ENCODE measurements at places on chromosomes 16 and 17.
A peak's percentile ranks its signal among the peaks of the same experiment; 100 is the strongest.

DNA sequence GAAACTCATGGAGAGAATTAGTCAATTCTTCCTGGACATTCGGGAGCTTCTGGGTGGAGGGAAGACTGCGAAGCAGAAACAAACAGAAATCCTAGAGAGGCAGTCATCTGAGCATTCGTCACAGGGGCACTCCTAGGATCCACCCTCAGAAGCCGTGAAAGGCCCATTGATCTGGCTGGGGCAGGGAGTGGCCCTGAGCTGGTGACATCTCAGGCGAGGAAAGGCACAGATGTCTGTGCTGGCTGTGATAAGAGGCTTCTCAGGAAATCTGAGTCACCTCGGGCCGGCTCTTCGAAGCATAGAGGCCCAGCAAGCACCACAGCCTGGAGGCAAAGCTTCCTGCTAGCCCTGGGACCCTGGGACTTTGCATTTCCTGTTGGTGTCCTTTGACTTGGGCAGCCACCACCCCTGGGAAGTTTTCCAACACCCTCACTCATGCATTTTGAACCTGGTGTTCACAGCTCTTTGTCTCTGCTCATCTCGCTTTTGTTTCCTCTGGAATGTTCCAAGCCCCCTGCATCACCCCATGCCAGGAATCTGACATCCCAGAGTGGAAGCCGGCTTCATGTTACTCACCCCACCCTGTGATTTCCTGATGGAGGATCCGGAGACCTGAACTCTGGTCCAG is 23.3 kb upstream of the CDRT4 start:
- DNase-seq, result no peak

DNA sequence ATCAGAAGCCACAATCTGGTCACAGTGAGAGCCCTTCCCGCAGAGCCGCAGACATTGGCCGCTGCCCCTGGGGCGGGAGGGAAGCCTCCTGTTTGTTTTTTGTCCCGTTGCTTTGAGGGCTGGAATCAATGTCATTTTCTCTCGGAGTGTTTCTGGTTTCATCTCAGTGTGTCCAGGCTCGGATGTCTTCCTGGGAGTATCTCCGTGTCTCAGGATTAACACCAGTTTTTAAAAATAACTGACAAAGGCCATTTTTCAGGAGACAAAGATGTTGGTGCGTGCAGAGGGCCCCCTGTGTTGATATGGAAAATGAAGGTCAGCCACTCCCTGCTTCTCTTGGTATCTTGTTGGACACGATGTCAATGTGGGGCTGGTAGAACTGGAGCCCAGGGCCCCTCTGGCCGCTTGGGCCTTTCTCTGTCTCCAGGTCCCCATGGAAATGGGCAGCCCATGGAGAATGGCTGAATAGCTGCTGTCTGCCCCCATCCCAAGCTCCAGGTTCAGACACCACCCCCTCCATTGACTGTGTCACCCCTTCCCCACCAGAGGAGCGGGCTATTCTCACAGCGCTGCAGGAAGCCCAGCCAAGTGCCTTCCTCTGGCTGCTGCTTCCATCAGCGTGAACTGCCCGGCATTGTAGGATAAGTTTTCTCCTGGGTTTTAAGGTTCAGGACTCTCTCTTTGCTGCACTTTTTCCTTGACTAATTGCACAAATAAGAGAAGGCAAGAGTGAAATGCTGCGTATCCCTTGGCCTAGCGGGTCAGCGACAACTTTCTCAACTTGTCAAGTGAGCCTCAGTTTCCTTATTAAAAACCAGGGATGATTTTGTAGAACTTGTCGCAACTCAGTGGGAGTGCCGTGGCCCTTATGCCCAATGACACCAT is 72.2 kb upstream of the METTL9 start:
- DNase-seq, result no peak

DNA sequence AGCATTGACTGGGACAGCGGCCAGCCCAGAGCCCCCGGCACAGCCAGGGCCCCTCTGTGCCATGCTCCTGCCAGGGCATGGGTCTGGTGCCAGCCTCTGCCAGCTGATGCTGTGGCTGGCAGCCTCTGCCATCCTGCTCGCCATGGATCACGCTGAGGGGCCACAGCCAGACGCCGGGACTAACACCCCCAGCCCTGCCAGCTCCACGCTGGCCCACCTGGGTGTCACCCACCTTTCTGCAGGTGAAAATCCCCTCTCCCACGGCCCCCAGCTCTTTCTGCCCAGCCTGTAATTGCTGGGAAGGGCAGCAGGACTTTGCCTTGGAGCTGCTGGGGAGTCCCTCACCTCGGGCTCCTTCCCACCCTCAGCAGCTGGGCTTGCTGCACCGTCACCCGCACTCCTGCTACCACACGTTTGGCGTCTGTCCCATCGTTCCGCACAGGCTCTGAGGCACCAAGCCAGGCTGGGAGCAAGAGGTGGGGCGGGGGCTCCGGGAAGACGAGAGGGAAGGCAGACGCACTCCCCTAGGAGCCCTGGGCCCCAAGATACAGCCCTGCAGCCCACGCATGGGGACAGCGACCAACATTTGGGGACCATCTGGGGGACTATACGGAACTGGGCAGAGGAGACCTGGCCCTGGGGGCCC is 42.0 kb upstream of the ACSF3 start:
- no peak for DNase-seq

GRCh38 chr16:19884611-19885450 is at the start of gene GPRC5B:
TSS of gene GPRC5B (minus strand) at chr16:19884848. CDS start at chr16:19872845, 12,003 bp downstream.
- DNase-seq, result no peak

GRCh38 chr16:15682105-15682570 is 32.1 kb downstream of the NDE1 start:
- peak; percentile 10 for DNase-seq

DNA sequence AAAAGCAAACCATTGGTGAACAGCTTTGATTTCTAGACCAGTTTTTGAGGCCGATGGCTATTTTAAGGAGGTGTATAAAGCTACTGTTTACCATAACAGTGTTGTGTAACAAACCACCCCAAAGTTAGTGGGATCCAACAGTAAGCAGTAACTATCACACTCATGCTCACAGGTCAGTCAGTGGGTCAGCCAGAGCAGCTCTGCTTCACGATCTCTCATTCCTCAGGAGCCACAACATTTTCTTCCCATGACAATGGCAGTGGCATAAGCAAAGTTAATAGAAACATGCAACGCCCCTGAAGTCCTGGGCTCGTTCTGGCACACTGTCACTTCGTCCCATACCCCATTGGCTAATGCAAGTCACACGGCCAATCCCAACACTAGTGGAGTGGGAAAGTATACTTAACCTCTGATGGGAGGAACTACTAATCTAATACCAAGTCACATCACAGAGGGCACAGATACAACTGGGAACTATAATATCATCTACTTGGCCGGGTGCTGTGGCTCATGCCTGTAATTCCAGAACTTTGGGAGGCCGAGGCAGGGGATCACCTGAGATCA is 28.0 kb upstream of the B4GALNT2 start:
- no peak for DNase-seq

GRCh38 chr16:87044032-87044382 is 273.2 kb downstream of the C16orf95 start:
- no peak for DNase-seq

DNA sequence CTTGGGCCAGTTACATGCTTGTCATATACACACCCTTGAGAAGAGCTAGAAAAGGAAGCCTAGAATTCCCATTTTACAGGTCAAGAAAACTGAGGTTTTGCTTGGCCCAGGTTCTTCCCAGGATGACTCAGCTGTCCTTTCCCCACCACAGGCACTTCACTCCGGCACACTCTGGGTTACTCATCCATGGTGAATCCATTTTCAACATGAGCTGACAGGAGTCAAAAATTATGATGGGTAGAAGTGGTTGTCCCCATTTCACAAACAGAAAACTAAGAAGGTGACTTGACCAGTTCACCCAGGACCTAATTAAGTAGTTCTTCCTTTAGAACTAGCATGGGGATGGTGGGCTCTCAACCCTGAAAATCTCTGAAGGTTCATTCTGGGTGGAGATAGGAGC is 67.2 kb downstream of the USP22 start:
- DNase-seq, result no peak

- no peak for DNase-seq
These were observed 528 bp downstream of the HAGHL start for GRCh38 chr16:727291-727977.

- peak; percentile 73 for DNase-seq
These were observed 33.4 kb upstream of the CLEC18A start for GRCh38 chr16:69917739-69918138.
